ENCODE measurements at places on chromosomes 12 and 14.

DNA sequence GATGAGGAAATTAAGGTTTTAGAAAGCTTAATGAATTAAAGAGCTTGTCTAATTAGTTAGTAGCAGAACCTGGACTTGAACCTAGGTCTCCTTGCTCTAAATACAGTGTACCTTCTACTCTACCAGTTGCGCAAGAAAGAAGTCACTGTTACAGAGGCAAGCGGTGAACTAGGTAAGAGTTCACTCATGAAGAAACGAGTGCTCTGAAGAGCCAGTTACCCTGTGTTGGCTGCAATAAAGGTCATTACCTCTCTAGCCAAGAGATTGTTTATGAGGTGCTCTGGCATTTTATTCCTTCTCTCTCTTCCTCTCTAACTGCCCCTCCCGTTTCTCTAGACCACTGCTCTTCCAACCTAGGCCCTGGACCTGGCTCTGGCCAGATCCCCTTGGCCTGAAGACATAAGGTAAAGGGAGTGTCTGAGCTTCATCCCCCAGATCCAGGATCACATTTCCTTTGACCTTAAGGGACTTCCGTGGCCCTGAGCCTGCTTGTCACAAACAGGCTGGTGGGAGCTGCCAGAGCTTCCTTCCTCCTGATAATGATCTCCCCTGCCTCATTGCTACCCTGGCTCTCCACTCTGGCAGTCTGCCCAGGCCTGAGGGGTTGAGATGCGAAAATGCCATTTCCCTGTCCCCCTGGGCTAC is 1.9 kb downstream of the RNASE7 start:
- no peak for DNase-seq

DNA sequence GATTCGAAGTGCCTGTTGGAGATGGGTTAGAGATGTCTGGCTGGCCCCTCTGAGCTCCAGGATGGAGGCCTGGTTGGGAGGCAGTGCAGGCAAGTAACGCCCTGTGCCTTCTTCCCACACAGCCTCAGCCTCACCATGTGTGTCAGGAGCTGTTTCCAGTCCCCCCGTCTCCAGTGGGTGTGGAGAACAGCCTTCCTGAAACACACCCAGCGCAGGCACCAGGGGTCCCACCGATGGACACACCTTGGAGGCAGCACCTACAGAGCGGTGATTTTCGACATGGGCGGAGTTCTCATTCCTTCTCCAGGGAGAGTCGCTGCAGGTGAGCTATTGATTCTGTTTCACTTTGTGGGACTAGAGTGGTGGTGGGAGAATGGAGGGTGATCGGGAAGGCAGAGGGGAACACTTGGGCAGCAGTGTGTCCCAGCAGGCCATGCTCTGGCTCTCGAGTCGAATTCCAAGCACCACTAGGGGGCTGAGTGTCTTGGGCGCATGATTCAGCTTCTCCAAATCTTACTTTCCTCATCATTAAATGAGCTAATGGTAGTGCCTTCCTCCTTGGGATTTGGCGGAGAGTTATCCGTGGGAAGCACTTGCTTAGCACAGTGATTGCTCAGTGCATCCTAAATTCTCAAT is 6.8 kb downstream of the ACAD10 start:
- no peak for DNase-seq

DNA sequence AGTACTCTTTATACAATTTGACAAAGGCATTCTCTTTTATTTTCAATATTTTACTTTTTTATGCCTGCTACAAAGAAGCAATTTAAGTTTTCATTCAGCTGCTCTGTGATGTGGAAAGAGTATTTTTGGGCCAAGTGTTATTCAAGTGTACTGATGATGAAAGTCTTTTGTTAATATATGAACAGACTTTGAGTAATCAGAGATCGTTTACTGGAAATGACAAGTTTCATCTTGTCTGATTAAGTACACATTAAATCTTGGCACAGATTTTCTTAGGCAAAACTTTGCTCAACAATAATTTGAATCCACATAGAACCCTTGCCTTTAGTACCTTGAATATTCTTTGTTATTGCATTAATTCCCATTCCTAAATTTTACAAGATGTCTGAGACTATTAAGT is 13.3 kb upstream of the PZP start:
- no peak for DNase-seq

DNA sequence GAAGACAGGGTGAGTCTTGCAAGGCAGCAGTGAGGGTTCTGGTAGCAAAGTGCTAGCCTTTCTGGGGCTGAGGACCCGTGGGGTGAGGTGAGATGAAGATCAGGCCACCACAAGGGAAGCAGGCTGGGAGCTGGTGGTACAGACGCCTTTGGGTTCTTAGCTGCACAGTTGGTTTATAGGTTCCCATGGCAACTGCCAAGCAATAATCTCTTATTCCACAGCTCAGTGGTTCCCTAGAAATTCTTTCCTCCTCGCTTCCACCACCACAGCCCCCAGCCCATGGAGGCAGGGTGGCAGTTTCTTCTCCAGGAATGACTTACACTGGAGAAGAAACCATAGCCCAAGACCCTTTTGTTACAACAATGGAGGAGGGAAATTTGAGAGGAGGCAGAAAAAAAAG is 82.1 kb downstream of the CMKLR1 start:
- DNase-seq = no peak

DNA sequence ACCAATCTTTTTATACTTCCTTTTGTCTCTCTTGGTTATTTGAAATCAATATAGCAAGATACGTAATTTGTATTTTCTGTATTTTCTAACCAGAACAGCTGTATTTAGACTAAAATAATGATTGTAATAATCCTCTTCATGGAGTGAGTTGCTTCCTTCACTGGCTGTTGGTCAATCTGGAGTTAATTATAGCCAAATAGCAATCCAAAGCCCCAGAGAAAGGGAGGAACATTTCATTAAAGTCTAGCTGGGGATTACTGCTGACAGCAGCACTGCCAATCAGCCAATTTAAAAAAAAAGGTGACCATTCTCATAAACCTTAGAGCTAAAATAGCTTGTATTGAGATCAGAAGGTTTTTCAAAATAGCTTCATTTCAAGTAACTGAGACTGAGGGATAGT is 118.0 kb downstream of the TRHDE start:
- DNase-seq = no peak

Measured in stimulated activated CD4-positive, alpha-beta T cell treated with anti-CD3 and anti-CD28 coated beads, Interleukin-1b, Interleukin-23, amount 100 ng/mL, for 4 hours (primary cell).